ENCODE measurements at places on chromosomes 2 and 18. TPM values are rescaled to one million over a fixed set of nuclear protein-coding genes. Genes with fewer than 3 reads are reported as not detected.

Gene KIAA2012
- total RNA-seq: not detected

GRCh38 chr18:54260396-54261072, 8.8 kb upstream of the POLI start:
- DNase-seq: no peak

- DNase-seq: no peak
These were observed 28.1 kb upstream of the SATB2 start for GRCh38 chr2:199485732-199486335.

- no peak for DNase-seq
These were observed 26.9 kb upstream of the ASAP2 start for GRCh38 chr2:9179572-9180201.

DNA sequence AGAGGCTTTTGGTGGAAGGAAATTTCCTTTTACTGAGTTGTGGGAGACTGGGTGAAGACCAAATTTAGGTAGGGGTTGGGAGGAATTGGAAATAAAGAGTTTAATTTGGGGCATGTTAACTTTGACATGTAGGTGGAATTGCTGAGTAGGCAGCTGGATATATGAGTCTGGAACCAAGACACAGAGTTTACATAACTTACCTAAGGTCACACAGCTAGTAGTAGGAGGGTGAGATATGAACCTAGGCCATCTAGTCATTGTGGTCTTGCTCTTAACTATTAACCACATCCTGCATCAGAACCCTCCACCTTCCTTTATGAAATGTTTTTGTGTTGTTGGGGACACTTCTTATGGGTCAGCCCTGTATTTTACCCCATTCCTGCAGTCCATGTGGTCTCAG, 113.1 kb downstream of the ICOS start:
- DNase-seq: no peak

Gene NEURL3
- total RNA-seq: not detected

DNA sequence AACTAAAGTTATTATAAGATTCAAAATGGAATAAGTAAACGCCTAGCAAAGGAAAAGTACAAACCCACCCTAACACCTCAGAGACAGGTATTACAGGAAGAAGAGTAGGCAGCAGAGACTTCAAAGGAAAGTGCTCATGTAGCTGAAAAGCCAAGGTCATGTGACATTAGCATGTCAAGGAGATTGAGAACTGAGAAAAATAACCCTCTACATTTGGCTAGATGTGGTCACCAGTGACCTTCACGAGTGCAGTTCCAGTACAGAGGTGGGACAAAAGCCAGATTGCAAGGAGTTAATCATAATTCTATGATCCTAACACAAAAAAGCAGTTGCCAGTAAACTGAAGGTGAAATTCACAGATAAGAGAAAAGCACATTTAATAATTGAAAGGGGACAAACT, 252.7 kb downstream of the ZEB2 start:
- DNase-seq: peak; percentile 11

Gene CNRIP1
- total RNA-seq: not detected

- no peak for DNase-seq
These were observed 154.1 kb downstream of the GALNT14 start for GRCh38 chr2:30984148-30984547.

Gene MRPS9
- 14.2 TPM for total RNA-seq

- DNase-seq: no peak
These were observed 11.3 kb upstream of the UBE2E3 start for GRCh38 chr2:180969124-180969523.

Gene CCT4
- total RNA-seq: 103 TPM

GRCh38 chr2:16246911-16247310, 306.6 kb downstream of the MYCN start:
- no peak for DNase-seq

Gene SERPINB13
- not detected for total RNA-seq

DNA sequence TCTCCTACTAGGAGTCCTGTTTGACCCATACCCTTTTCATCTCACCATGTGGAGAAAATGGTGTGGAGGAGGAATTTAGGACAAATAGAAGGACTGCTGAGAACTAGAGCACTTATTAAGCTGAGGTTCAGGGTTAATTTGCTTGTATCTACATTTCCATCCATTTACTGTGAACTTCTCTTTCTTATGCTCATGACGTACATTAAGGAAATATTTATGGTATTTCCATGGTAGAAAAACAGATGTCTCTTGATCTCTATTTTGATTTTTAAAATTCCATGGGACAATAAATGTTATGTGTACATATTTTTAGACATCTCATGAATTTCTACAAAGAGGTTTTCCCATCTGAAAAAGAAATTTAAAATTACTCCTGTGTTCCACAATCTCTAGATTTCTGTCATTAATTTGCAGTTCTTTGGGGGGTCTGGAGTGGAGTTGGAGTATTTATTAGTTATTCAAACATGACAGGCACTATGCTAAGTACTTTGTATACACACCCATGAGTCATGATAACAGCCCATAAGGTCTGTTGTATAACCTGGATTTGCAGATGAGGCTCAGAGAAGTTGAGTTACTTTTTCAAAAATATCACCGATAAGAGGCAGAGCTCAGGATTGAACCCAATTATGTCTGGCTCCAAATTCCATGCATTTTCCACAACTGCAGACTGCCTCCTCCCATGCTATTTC, 112.6 kb downstream of the COPS8 start:
- no peak for DNase-seq

GRCh38 chr18:12052866-12053265, 40.8 kb upstream of the ANKRD62 start:
- no peak for DNase-seq

GRCh38 chr2:218015586-218016521, 13.1 kb upstream of the TNS1 start:
- DNase-seq: no peak

Gene CFC1
- total RNA-seq: not detected

- no peak for DNase-seq
These were observed 8.1 kb downstream of the SUPT7L start for GRCh38 chr2:27655155-27655951.

Gene NEU4
- total RNA-seq: 13.9 TPM

GRCh38 chr2:88097192-88097591, 29.6 kb downstream of the SMYD1 start:
- no peak for DNase-seq

Gene EML6
- 0.40 TPM for total RNA-seq

- no peak for DNase-seq
These were observed 69.8 kb upstream of the STK17B start for GRCh38 chr2:196241175-196241574.

Gene EIF2B4
- total RNA-seq: 56.1 TPM

- no peak for DNase-seq
These were observed 24.0 kb upstream of the SLC39A10 start for GRCh38 chr2:195632856-195633572.

- no peak for DNase-seq
These were observed 99.4 kb upstream of the PPP1CB start for GRCh38 chr2:28652217-28652616.

GRCh38 chr2:24919037-24919505, 966 bp downstream of the ADCY3 start:
- DNase-seq: peak; percentile 51

Gene FAM228A
- not detected for total RNA-seq

Gene DQX1
- 0.95 TPM for total RNA-seq

Gene DNAJB2
- 116 TPM for total RNA-seq

Gene FNDC4
- not detected for total RNA-seq

DNA sequence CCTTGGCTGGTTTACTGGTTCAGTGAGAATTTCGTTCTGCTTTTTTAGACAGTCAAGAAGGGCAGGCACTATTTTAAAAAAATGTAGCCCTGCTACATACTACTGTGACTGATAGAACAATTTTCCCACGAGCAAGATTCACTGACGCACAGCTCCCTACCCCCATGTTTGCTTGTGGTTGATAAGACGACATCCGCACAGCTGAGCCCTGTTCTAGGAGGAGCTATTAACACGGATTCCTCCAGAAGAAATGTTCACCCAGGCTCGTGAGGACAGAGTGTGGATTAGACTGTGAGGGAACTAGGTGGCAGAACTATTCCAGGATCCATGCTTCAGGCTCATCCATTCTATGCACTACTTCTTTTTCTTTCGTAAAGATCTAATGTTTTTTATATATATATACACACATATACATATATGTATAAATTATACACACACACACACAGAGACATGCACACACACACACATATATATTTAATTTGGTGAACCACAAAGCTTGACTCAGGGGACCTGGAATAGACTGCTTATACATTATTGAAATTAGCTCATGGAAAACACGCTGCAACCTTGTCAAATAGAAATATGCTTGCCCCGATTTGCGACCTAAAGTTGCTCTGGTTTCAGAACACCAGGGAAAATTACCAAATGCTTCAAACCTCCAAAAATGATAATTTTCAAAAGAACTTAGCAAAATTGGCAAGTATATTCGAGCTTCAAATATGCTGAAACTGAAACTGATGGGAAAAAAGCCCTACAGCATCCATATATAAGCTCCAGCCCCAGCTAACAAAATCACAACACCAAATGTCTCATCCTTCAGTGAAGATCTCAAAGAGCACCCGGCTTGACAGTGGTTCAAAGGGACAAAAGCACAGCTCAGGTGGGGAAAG, 370.4 kb downstream of the SOCS6 start:
- DNase-seq: no peak
